ENCODE measurements at places on chromosomes 5 and 9.
A peak's percentile ranks its signal among the peaks of the same experiment; 100 is the strongest.

- peak; percentile 20 for DNase-seq
Observed at GRCh38 chr9:129221233-129221632, 43.2 kb upstream of the IER5L start.

GRCh38 chr5:122264610-122265009, 47.4 kb upstream of the SNCAIP start:
- no peak for DNase-seq

DNA sequence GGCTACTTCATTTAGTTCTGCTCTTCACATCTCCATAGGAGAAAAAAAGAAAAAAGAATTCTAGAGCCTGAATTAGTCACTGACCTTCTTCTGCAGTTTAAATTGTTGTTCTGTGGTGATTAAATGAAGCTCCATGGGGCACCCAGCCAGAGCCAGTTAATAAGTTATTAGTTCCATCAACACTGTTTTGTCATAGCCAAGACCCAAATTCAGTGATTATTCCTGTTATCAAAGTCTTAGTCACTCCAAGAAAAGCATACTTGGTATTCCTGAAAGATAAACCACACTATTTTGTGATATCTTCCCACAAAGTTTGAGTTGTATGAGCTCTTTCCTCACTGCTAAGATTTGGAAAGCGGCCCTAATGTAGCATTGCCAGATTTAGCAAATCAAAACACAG, 134.8 kb upstream of the RGMB start:
- DNase-seq: no peak

DNA sequence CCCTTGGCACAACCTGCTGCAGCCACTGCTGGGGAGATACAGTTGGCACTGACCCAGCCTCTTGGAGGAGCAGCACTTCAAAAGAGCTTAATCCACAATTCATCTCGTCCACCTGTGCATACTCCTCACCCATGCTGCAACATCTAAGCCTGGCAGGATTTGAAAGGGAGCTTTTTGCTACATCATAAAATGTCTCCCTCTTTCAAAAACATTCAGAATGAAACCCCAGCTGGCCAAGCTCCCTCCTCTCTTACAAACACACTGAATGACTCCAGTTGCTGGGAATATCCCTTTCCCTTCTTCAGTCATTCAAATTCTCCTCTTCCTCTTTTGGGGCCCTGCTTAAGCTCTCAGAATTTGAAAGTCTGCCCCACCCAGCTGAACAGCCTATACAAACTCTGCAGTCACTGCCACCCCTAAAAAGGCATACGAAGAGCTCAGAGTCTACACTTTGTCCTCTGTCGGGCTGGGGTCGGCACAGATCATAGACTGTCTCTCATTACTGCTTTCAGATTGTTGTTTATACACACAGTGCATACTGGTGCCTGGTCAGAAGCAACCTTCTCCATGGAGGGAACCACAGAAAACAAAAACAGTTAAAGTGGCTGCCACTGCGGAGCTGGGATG, 8.8 kb upstream of the C5orf15 start:
- no peak for DNase-seq

DNA sequence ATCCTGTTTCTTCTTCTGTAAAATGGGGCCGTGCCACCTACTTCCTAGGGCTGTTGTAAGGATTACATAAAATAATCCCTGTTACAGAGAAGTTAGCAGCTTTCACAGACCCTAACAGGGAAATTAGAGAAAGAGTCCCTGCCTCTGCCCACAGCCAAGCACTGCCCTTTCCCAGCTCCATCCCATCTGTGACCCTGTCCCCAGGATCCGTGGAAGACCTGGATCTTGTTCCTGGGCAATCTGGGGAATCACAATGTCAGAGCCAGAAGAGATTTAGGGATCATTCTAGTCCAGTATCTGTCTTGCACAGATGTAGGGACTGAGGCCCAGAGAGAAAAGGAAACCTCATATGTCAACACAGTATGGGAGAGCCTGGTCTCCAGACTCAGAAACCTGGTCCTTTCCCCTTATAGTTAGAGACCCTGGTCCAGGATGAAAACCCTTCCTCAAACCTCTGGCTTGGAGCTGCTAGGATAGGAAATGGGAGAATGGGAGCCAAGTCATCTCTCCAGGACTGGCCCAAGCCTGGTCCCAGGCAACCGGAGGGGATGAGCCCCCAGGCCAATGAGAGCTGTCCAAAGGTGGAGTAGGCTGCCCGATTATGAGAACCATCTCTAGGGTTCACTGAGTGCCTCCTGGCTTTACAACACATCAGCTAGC, 12.5 kb downstream of the LHX6 start:
- no peak for DNase-seq

DNA sequence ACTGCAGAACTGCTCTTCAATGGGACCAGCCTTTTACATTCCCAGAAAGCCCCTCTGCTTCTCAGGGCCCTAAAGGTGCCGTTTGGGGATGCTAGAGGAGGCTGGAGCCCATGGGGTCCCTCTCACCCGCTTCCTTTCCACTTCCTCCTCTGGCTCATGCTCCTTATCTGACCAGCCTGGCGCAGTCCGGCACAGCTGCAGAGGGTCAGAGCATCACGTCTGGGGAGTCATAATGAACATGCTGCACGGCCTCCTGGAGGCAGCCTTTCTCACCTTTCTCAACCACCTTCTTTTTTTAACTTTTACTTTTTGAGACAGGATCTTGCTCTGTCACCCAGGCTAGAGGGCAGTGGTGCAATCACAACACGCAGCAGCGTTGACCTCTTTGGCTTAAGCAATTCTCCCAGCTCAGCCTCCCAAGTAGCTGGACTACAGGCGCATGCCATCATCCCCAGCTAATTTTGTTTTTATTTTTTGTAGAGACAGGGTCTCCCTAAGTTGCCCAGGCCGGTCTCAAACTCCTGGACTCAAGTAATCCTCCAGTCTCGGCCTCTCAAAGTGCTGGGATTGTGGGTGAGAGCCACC, 15.1 kb upstream of the TCF7 start:
- no peak for DNase-seq

GRCh38 chr9:92990461-92990860, 43.1 kb downstream of the FGD3 start:
- no peak for DNase-seq

DNA sequence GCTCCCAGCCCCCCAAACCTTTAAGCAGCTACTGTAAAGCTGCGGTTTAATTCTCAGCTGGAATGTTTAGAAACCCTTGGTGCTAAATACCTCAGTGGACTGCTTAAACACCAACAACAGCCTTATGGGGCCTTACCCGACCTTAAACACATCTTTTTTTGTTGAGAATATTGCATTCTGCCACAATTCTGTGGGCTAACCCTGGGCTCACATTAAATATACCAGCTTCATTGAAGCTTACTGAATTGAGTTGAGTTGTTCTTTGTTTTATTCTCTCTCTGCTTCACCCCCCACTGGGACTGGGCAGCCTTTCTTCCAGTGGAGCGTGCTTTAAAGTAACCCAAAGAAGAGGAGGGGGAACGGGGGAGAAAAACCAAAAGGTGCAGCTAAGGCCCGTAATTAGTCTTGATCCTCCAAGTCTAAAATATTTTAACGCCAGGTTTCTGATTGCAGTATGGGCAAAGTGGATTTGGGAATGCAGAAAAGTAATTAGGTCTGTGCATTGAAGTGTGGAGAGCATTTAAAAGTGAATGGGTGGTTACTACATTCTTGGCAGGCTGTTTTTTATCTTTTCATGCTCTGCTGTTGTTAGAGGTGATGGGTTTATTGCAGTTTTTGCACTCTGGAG, 281.2 kb downstream of the NR2F1-AS1 start:
- no peak for DNase-seq

DNA sequence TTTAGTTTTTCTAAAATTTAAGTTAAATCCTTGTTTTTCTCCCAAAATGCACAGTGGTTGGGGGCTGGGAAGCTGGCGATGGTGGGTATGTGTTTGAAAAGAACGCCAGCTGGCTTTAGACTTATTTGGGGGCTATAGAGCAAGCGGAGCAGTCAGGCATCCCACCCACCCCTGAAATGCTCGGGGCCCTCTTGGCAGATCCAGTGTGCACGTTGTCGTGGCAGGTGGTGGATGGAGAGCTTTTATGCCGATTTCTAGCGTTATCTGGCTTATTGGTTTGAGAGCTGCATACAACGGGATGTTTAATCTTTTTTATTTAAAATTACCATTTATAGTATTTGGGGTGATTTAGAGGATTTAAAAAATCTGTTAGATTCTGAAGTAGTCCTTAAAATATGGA, 8.1 kb downstream of the BASP1 start:
- no peak for DNase-seq

DNA sequence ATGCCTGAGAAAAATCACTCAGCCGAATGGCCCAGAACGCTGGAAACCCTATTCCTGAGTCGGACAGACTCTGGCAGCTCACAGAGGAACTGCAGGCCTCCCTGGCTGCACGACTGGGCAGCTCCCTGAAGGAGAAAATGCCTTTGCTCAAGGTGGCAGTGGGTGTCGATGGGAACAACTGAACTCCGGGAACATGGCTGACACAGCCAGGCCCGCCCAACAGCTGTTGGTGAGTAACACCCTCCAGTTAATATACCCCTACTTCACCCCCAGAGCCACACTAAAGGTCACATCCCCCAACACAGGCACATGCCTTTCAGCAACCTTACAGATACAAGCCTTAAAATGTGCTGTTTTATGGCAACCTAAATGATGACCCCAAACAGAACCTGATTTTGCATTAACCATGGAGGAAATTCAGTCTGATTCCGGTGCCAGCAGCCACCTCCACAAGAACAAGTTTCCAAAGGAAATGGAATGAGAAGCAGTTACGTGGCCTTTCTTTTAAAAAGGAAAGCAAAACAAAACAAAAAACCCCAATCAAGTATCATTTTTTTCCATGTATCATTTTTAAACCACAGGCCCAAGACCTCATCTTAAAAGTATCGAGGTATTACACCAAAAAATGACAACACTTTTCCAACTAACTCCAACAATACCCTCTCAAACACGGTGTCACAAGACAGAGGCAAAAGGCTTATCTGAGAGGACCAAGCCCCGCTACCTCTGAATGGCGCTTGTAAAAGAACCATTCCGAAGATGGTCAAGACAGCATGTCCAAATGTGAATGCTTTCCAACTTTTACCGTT, 3.1 kb downstream of the KLF9 start:
- DNase-seq: peak; percentile 53

GRCh38 chr9:118624608-118625007, 744.6 kb downstream of the BRINP1 start:
- DNase-seq: no peak
